Stimulated activated CD8-positive, alpha-beta memory T cell treated with anti-CD3 and anti-CD28 coated beads, Interleukin-2, amount 100 ng/mL, for 48 hours (primary cell): ENCODE measurements at places on chromosomes 5 and 9.

- DNase-seq: no peak
Observed at GRCh38 chr5:138466125-138466899, 1.0 kb downstream of the EGR1 start.

DNA sequence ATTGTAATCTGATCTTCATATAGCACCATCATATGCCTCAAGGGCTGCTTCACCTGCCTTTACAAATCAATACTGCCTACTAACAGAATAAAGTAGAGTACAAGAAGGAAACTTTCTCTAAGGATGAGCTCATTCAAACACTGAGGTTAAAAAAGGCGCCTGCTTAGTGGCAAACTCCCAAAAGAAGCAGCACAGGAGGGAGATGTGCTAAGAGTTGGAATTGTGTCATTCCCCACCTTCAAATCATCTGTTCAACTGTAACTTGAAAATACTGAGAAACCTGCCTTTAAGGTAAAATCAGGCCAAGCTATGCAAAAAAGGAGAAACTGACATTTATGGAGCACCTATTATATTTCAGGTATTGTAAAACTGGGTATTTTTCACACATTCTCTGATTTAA is 560.6 kb downstream of the PTPRD start:
- DNase-seq: no peak

DNA sequence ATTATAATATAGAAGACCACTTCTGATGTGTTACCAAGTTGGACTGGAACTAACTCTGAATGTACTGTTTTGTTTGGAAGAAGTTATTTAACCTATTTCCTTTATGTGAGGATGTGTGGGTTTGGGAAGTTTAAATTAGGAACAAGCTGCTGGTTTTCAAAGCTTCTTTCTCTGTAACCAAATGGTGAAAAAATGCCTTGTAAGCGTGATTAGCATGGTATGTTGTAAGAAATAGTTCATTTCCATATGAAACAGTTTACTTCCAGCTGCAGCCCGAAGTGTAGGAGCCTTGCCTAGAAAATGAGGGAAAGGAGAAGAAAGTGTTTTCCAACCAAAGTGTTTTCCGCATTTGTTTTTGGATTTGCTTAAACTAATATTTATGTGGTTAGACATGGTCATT is 36.0 kb downstream of the TTC1 start:
- DNase-seq: no peak

- DNase-seq: no peak
Observed at GRCh38 chr5:133990396-133990795, 14.4 kb downstream of the VDAC1 start.

DNA sequence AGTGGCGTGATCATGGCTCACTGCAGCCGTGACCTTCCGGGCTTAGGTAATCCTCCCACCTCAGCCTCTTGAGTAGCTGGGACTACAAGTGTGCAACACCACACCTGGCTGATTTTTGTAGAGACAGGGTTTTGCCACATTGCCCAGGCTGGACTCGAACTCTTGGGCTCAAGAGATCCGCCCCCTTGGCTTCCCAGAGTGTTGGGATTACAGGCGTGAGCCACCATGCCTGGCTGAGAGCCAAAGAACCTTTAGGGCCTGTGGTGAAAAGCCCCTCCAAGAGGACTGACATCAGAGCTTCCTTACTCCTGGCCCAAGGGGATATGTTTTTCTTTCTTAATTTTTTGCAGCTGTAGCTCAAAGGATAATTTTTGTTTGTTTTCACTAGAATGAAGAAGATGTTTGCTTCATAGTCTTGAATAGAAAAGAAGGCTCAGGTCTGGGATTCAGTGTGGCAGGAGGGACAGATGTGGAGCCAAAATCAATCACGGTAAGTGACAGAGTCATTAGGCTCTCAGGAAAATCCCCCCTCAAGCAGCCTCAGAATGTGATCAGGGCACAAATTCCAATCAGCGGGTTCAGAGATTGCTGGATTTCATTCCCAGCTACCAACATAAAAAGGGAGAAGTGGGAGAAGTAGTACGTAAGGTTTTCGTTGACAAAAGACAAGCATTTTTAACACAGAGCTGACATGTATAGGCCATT is 77.1 kb downstream of the GOLPH3 start:
- DNase-seq: no peak

GRCh38 chr5:84181093-84181492 is 203.6 kb downstream of the EDIL3 start:
- no peak for DNase-seq

- no peak for DNase-seq
Observed at GRCh38 chr5:169054506-169054905, 246.4 kb downstream of the SLIT3 start.

- no peak for DNase-seq
Observed at GRCh38 chr5:88279584-88279983, 10.9 kb upstream of the TMEM161B start.

DNA sequence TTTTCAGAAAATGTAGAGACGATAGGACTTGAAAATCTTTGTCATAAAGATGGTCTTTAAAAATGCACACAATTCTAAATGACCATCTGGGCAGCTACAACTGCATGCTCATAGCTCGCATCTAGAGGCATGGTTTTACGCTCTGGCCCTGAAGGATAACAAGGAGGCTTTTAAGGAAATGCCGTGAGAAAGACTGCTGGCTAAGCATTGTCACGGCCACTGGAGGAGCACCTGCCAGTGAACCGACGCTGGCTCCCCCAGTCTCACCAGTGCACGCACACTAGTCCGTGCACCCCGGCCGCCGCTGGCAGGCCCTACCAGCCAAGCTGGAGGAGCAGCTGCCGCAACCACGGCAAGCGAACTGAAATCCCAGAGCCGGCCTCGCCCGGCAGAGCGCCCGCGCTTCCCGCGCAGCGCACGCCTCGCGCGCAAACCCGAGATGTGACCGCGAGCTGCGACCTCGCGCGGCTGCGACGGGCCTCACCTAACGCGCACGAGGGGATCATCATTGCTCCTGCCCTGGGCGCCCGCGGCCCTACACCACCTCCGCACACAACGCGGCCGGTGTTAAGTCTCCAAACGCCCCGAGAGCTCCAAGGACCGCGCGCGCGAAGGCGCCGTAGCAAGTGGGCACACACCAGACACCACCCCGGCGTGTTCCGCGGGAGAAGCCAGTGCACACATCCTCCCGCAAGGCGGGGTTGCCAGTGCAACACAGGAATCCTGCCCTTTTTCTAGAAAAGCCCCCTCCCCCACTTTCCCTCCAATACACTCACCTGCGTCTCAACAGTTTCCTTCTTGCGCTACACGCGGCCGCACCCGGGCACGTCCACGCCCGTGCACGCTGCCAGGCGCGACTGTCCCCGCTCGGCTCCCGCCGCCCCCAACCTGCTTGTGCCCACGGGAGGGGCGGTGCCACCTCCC is 5.3 kb downstream of the ELAVL2 start:
- DNase-seq: no peak

- DNase-seq: no peak
Observed at GRCh38 chr9:34413231-34413852, 36.6 kb upstream of the MYORG start.

DNA sequence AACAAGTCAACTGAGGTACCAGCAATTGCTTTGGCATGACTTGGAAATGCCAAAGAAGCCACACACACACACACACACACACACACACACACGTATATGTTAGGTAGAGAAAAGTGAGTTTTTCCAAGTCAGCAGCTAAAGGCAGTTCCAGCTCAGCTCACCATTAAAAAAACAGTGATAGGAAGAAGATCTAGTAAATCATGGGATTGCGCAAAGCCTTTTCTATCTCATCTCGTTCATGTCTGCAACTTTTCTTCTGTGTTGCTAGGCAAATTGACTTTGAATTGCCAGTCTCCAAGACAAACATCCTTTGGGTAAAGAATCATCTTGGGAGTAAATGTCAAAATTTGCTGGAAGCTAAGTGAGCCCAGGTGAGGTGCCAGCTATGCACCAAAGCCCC is 500.1 kb downstream of the ENC1 start:
- DNase-seq: no peak

- DNase-seq: no peak
Observed at GRCh38 chr5:60797482-60798153, 46.5 kb downstream of the ELOVL7 start.

DNA sequence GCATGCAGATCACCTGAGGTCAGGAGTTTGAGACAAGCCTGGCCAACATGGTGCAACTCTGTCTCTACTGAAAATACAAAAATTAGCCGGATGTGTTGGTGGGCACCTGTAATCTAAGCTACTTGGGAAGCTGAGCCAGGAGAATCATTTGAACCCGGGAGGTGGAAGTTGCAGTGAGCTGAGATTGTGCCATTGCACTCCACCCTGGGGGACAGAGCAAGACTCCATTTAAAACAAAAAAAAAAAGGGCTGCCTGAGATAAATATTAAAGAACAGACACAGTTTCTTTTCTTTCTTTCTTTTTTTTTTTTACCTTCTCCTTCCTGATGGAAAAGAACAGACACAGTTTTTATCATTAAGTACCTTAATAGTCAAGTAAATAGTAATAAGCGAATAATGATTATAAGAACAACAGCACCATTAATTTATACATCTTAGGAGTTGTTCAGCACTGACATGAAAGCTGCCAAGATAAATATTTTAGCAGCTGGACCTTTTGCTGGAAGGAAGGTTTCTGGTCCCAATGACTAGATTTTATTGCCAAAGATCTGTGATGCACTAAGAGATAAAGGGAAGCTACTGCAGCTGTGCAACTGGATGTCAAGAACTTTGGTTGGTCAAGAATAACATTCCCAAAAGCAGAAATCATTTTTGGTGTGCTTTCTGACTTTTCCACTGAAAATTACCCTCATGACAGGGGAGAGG is 7.0 kb downstream of the CENPP start:
- DNase-seq: no peak

- no peak for DNase-seq
Observed at GRCh38 chr5:152689250-152689711, 284.2 kb upstream of the NMUR2 start.

GRCh38 chr9:94084314-94084713 is at the start of gene PTPDC1:
Gene PTPDC1, plus strand, starts transcription at chr9:94084464. Its CDS starts 67 bp downstream, at chr9:94084531.
- DNase-seq: no peak

- DNase-seq: no peak
Observed at GRCh38 chr5:103066326-103066725, 53.6 kb downstream of the GIN1 start.

DNA sequence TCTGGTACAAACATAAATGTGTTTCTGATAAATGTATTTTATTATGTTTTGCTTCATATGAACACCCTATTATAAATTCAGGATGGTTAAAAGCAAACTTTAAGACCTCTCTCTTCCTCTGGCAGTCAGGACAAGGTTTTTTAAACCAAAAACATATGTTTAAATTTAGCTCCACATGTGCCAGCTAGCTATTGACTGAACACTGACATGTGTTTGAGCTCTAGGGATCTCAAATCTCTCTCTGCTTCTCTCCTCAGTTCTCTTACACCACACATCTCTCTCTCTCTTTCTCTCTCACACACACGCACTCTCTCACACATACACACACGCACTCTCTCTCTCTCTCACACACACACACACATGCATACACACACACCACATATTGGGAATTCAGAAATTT is 150.1 kb upstream of the RFX3 start:
- DNase-seq: no peak

- DNase-seq: no peak
Observed at GRCh38 chr5:801472-801871, 16.9 kb upstream of the ZDHHC11B start.

- DNase-seq: no peak
Observed at GRCh38 chr5:67308988-67309688, 112.5 kb upstream of the CD180 start.

GRCh38 chr5:126692971-126693370 is 84.0 kb upstream of the LMNB1 start:
- no peak for DNase-seq

DNA sequence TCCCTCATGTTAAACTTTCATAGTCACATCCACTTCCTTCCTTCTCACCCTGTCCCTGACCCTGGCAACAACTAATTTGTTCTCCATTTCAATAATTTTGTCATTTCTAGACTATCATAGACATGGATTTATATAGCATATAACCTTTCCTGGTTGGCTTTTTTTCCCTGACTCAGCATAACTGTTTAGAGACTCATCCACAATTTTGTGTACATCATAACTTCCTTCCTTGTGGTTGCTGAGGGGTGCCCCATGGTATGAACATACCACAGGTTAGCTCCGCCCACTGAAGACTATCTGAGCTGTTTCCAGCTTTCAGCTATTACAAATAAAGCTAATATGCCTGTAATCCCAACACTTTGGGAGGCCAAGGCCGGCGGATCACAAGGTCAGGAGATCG is 137.3 kb downstream of the PHF2 start:
- DNase-seq: no peak

GRCh38 chr9:137041124-137041523 is 4.9 kb downstream of the NPDC1 start:
- no peak for DNase-seq

GRCh38 chr9:95588724-95589588 is 72.2 kb upstream of the PTCH1 start:
- no peak for DNase-seq

DNA sequence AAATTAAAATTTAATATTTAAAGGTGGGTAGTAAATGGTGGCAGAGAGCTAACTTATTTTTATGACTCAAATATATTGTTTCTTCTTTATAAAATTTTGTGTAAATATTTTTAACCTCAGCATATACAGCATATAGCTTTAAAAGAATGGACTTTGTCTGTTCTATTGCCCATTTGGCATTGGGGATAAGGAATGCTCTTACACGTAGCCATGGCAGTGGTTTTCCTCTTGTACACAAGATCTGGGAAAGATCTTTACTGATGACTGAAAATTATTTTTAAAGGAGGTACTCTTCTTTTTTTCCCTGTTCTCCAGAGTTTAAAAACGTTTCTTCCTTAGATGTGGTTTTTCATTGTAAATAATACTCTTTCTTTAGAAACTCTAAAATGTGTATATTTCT is 75.0 kb downstream of the PBX3 start:
- DNase-seq: no peak
